ENCODE measurements at places on chromosomes 12 and 14.

DNA sequence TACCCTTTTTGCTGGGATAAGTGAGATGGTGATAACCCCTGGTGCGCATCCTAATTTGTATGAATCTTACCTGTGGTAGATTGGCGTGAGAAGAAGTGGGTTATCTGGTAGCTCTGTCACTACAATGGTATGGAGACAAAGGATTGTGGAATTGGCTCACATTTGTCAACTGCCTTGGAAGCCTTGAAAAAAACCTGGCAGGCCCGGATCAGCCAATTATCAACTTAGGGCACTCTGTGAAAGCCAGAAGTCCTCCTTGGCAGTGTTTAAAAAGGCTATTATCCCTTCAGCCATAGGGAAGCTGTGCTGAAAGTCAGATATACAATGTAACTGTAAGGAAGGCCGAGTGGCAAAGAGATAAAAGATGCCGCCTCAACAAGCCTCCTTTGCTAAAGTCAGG lies 56.5 kb downstream of the WASHC3 start:
- no peak for DNase-seq

GRCh38 chr12:110896559-110896958 lies 23.8 kb downstream of the MYL2 start:
- DNase-seq: no peak

- DNase-seq: no peak
These were observed 222.3 kb downstream of the SLC41A2 start for GRCh38 chr12:104735801-104736200.

GRCh38 chr12:129886541-129886940 lies 17.3 kb downstream of the TMEM132D start:
- no peak for DNase-seq

GRCh38 chr12:65968359-65968758 lies 144.1 kb downstream of the HMGA2 start:
- DNase-seq: no peak

DNA sequence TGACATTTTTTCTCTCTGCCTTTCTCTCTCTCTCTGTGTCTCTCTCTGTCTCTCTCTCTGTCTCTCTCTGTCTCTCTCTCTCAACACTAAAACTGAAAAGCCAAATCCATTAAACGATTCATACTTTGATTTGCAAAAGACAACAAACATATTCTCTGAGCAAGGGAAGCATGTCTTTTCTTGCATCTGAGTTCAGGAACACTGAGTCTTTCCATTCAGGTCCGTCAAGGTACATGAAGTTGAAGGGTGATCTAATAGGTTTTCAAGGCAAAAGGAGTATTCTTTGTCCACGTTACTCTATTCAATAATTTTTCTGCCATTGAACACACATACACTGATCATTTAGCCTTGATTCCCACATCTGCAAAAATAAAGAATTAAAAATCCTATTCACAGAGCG lies 900.9 kb downstream of the BCL11B start:
- DNase-seq: no peak

DNA sequence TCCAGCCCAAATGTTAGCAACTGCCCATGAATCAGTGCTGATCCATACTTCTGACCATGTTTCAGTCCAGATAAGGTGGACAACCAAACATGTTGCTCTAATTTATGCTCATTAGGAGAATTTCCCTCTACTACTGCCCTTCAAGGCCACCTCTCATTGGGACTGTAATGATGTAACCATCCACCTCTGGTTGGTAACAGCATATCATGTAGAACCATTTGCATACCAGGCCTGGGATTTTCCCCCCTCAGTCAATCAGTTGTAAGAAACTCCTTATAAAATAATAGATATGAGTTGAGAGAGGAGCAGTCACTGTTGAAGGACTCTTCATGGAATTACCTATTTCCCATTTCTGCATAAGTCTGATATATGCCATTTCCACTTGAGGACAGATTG lies 17.8 kb upstream of the YAF2 start:
- no peak for DNase-seq

- DNase-seq: peak; percentile 57
These were observed 11.7 kb upstream of the RNASE10 start for GRCh38 chr14:20493634-20494033.

- no peak for DNase-seq
These were observed 13.2 kb upstream of the SELPLG start for GRCh38 chr12:108646600-108647579.

DNA sequence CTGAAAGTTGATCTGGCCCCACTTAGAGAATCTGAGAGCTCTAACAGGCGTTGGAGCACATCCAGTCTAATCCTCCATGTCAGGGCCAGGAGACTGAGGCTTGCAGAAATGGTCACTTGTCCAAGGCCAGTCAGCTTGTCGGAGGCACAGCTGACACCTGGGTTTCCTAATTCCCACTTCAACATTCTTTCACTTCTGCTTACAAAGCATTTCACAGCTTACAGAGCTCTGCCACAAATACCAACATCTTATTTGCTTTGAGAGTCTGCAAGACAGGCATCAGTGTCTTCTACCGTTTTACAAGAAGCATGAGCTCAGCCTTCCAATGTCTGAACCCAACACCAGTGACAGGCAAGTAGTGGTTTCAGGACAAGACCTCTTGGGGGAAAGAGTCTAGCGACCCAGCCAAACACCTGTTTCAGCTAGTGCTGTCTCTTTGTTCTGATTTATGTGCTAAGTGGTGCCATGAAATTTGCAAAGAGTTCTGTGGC lies 31.8 kb downstream of the ISCA2 start:
- no peak for DNase-seq

DNA sequence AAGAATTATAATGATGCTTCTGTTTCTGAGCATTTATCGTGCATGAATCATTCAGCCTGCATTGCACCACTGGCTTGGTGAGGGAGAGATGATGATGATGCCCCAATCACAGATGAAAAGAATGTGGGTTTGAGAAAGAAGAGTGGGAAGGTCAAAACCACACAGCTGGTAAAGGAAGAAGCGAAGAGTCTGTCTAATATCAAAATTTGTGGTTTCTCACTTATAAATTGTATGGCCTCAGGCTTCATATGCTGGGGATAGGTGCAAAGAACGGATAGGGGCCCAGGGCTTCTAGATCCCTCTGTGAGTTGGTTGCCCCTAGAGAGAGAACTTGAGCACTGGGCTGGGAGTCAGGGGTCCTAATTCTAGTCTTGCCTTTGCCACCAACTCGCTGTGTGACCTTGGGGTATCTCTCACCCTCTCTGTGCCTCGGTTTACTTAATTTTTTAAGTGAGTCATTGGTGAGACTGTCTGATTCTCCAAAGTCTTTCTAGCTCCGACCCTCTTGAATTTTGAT lies 2.2 kb downstream of the OASL start:
- no peak for DNase-seq

DNA sequence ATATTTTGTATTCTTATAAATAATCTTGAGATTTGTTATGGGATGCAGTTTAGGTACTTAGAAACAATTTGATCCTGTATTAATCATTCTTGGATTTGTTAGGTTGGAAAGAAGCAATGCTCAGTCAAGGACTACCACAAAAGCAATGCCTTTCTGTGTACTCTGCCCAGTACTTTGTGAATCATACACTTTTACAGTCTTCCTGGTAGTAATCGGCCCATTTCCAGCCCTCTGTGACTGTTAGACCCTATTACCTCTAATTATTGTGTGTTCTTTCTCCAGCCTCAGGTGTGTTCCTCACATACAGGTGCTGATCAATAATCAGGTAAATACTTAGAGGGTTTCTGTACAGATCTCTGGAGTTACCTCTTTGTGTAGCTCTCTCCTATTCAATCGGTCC lies 609.0 kb downstream of the KCNH5 start:
- no peak for DNase-seq

GRCh38 chr12:30692470-30692869 lies 3.2 kb downstream of the IPO8 start:
- DNase-seq: no peak

DNA sequence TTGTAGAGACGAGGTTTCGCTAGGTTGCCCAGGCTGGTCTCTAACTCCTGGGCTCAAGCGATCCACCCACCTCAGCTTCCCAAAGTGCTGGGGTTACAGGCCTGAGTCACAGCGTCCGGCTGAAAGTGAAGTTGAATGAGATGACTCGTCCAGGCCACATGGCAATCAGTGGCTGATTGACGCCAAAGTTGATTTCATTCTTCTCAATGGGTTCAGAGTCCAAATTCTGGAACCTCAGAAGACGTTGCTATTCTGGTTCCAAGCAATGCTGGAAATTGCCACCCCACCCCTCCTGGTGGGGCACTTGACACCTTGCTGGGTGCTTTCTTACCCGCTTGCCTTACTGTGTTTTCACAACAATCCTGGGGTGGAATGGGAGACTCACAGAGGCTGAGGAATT lies 14.9 kb downstream of the ABCB9 start:
- DNase-seq: no peak

DNA sequence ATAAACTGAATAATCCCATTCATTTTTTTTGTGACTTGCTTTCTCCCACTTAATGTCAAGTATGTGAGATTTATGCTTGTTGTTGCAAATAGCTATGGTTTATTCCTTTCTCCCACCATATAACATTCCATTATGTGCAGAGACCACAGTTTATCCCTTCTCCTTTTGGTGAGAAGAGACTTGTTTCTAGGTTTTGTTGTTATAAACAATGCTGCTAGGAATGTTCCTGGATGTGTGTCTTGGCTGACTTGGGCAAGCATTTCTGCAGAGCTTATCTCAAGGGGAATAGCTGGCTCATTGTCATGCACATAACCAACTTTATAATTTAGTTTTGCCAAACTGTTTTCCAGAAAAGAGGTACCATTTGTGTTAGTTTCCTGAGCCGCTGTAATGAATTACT lies 47.6 kb upstream of the PPP1CC start:
- DNase-seq: no peak

- DNase-seq: no peak
These were observed 45.5 kb downstream of the FGD4 start for GRCh38 chr12:32444895-32445294.

DNA sequence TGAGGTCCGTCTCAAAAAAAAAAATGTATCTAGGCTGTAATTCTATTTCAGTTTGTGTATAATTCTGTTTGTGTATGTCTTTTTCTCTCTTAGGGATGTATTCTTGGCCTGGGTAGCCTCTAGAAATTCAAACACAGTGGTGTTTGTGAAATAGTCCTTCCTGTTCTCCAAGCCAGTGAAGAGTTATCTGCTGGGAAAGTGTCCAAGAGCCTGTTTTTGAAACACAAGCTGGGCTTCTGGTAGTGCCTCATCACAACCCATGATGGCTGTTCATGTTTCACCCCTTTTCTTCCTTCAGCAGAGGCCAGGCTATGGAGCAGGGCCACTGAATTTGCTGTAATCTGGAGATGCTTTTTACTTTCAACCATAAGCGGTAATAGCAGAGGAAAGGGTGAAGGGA lies 14.7 kb downstream of the METTL3 start:
- no peak for DNase-seq

DNA sequence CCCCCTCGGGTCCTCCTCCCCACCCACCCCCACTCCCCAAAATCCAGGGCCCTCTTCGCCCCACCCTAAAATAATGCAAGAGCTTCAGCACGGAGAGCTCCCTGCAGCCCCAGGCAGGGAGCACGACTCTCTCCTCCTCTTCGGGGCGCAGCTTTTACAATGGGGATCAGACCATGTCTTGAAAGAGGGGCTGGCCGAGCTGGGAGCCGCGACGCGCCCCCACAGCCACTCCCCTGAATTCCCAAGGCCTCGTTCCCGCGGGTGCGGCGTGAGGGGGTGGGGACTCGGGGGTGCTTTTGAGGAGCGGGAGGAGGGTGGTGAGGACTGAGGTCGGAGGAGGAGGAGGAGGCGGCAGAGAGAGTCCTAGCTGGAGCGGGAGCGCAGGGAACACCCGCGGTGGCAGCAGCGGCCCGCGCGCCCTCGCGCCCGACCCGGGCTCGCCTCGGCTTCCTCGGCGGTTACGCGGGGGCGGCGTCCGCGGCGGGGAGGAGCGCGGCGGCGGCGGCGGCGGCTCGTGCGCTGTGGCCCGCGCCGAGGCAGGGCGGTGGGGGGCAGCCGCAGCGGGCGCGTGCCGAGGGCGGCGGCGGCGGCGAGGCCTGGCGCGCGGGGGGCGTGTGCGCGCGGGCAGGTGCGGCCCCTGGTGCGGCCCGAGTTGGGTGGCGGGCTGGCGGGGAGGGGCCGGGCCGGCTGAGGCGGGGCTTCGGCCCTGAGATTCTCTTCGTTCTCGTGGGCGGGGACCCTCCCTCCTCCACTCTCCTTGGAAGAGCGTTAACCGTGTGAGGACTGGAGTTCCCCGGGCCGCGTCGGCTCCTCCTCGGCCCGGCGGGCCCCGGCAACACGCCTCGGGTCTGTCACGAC lies at the start of gene ANKS1B:
Gene ANKS1B, minus strand, starts transcription at position 666 of the 858 bp plus-strand sequence. CDS start 699 bp downstream, outside the sequence.
- DNase-seq: peak; percentile 13

- DNase-seq: no peak
These were observed 7.2 kb downstream of the SLC38A4 start for GRCh38 chr12:46818642-46819041.

DNA sequence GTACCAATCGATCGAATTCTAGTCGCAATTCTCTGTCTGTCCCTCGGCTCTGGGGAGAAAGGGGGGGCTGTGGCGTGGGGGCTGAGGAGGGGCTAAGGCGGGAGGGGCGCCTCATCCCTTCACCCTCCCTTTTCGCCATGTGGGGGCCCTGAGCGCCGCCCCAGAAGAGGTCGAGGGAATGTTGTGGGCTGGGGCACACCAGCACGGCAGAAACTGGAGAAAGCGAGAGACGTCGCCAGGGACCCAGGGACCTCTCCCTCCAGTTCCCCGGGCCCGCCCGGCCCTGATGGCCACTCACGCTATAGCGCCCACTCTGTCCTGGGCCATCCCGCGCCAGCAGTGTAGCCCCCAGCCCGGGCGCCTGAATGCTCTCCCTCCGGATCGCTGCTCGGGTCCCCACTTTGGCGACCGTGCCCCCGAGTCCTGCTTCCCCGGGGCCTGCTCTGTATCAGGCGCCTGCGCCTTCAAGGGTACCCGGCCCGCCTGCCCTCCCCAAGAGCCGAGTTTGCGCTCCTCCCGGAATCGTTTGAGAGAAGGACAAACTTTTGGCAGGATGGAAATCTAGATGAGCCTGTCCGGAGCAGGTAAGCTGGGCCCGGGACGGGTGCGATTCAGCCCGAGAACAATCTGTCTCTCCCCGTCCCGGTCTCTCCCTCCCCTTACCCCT lies 62.6 kb downstream of the SMUG1 start:
- DNase-seq: peak; percentile 46

DNA sequence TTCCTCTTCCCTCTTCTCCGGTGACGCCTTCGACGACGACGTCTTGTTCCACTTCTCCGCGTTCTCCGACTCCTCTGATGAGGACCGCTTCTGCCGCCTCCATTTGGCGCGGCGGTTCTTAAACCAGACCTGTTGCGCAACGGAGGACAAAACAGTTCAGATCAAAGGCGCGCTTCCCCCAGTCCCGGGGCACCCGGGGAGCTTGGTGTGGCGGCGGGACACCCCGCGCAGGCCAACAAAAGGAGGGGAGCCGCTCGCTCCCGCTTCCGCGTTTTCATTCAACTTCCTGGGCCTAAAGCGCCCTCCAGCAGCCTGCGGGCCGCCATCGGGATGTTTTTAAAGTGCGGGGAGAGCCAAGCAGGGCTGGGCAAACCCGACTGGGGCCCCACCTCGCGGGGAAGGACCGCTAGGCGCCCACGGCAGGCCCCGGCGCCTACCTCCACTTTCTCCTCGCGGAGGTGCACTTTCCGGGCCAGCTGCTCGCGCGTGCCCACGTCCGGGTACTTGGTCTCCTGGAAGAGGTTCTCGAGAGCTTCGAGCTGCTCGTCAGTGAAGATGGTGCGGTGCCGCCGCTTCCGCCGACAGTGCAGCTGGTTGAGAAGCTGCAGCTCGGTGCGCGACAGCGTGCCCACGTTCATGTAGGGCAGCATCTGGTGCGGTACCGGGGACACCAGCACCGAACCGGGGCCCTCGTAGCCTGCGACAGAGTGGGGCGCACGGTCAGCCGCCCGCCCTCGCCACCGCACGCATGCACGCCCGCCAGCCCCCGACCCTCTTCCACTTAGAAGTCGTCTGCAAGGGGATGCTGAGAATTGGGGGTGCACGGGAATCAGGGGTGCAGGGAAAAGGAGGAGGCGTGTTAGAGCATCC lies 1.2 kb downstream of the GSC start:
- no peak for DNase-seq

Data from globus pallidus (tissue), 1 donor.